ENCODE measurements at places on chromosomes 1 and 21.

- no peak overlapping the region for H3K4me3 ChIP-seq
- no peaks in the 10 kb centered on the region for H3K4me1 ChIP-seq
- no peak overlapping the region for H3K27ac ChIP-seq
- no peak for DNase-seq
Observed at GRCh38 chr1:205824180-205824579, 11.2 kb upstream of the SLC41A1 start.

DNA sequence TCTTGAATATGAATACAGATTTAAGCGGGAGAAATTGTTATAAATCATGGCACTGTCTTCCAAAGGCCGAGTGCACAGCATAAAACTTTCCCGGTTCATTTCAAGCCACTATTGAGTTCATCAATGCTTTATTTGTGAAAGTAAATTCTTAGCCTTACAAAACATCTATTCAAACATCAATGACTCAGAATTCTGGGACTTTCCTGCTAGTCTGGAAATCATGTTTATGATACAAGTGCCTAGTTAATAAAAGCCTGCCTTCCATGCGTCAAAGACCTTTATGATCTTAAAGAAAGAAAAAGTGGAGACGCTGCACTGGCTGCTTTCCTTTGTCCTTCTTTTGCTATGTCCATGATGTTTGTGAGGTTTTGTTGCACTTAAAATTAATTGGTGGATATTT, 137.7 kb downstream of the SETD4 start:
- peaks cover 30% of the 10 kb centered on the region for H3K4me1 ChIP-seq
- H3K27ac ChIP-seq, result no peak overlapping the region
- no peaks in the 10 kb centered on the region for H3K36me3 ChIP-seq
- DNase-seq, result no peak
- H3K4me3 ChIP-seq, result no peak overlapping the region

DNA sequence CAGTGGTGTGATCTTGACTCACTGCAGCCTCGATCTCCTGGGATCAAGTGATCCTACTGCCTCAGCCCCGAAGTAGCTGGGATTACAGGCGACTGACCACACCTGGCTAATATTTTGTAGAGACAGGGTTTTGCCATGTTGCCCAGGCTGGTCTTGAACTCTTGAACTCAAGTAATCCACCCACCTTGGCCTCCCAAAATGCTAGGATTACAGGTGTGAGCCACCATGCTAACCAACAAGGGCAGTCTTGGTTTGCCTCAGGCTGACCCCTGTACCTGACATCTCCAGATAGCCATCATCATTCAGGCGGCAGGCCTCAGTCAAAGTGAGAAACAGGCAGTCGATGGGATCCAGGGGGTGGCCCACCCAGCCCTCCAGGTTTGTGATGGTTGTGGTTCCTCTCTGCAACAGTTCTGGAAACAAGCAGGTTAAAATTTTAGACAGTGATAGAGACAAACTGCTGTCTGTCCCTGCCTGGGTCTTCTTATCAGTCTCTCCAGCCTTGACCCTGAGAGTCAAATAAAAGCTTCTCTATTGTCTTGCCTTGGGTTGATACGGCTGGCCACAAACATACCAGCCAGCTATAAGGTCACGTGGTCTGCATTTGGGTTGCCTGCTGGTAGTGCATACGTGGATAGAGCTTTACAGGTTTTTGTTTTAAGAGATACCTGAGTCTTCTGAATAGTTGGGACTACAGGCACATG, 26.8 kb downstream of the UROD start:
- H3K27me3 ChIP-seq, result no peaks in the 10 kb centered on the region
- no peaks in the 10 kb centered on the region for H3K4me1 ChIP-seq
- no peak overlapping the region for H3K4me3 ChIP-seq
- DNase-seq, result peak; percentile 79

DNA sequence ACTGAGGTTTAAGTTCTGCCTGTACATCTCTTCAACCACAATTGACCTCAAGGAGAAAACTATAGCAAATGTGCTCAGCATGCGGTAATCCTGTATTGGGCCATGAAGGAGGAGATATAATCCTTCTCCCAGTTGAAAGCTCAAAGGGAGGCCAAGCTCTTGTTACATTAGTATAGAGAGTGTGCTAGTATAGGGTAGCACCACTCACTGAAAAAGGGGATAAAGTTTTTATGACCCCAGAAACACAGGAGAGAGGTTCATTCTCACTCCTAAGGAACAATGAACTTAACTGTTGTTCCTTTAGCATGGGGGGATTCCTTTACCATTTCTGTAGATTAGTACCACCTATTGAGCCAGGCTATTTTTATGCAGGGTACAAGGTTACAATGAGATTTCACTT, 267.7 kb downstream of the LRRIQ3 start:
- no peak overlapping the region for H3K4me3 ChIP-seq
- no peaks in the 10 kb centered on the region for H3K4me1 ChIP-seq
- H3K36me3 ChIP-seq, result no peaks in the 10 kb centered on the region

- peaks cover 57% of the 10 kb centered on the region for H3K4me1 ChIP-seq
- H3K27me3 ChIP-seq, result no peaks in the 10 kb centered on the region
- H3K4me3 ChIP-seq, result no peak overlapping the region
- no peak for DNase-seq
- no peaks in the 10 kb centered on the region for H3K36me3 ChIP-seq
- peak overlapping the region; percentile 50 for H3K27ac ChIP-seq
Observed at GRCh38 chr1:226945106-226945857, 5.2 kb downstream of the COQ8A start.

DNA sequence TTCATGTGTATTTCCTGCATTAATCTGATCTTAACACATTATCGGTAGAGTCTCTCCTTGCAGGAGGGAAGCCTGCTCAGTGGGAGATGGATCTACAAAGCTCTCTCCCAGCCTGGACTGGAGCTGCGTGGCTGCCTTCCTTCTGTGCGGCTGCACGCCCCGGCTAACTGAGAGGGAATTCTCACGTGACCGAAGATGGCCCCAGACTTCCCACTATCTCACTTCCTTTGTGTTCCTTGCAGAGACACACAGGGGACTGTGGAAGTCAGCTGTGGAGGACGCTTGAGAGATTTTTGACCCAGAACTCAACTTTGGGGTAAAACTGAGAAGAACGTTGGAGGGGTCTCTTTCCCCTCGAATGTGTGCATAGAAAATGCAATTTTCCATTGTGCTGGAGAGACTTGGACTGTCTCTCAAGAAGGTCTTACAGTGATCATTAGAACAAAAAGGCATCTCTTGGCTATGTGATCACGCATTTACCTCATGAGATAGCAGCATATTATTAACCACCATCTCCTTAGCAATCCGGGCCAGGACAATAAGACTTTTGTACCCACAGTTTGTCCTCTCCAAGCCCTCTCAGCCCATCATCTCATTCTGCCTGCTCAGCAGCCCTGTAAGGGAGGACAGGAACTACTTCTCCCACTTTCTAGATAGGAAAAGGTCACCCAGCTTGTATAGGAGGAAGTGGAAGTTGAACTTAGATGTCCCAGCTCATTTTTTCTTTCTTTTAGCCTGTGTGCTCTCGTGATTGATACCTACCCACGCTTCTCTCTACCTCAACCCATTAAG, 49.3 kb upstream of the TARBP1 start:
- H3K36me3 ChIP-seq, result no peaks in the 10 kb centered on the region
- H3K27me3 ChIP-seq, result no peaks in the 10 kb centered on the region
- H3K27ac ChIP-seq, result no peak overlapping the region
- H3K4me3 ChIP-seq, result no peak overlapping the region

- DNase-seq, result peak; percentile 23
- H3K4me1 ChIP-seq, result no peaks in the 10 kb centered on the region
- no peak overlapping the region for H3K27ac ChIP-seq
- no peak overlapping the region for H3K4me3 ChIP-seq
- no peaks in the 10 kb centered on the region for H3K36me3 ChIP-seq
Observed at GRCh38 chr21:37032877-37033471, 26.5 kb downstream of the RIPPLY3 start.

DNA sequence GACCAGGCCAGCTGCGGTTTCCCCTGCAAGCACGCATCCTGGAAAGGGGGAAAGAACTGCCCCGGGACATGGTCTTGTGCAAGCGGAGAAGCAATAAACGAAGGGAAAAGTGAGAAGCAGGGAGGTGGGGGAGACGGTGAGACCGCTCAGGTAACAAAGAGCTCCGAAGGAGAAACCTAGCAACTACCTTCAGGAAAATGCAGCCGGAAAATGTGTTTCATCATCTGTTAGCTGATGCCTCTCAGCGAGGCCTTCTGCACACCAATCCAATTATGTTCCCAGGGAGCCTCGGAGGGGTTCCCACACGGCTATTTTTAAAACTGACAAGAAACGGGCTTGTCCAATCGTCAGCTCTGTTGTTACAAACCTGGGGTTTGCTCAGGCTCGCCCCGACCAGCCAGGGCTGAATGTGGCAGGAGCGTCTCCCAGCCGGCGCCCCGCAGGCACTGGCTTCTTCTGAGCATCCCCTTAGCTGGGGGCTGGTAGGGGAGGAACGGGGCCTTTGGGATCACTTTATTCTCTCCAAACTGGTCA, 3.4 kb downstream of the RIPK4 start:
- H3K36me3 ChIP-seq, result no peaks in the 10 kb centered on the region
- peaks cover 25% of the 10 kb centered on the region for H3K4me1 ChIP-seq
- H3K27me3 ChIP-seq, result peaks cover 75% of the 10 kb centered on the region
- DNase-seq, result no peak

DNA sequence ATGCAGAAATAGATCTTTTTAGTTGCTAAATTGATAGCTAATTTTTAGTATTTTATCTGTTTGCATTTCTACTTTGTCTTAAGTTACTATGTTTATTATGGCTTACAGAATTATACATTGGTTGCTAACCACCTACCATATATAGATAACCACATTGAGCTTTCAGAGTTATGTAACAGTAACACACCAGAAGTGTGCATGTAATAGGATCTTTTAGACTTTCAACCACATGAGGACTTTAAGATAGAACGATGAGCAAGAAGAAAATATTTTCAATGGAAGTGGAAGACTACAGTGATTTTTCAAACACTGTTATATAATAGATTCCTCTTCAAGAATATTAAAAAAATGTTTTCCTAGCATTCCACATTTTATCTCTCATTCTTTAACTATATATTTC, 28.8 kb downstream of the TOR1AIP1 start:
- DNase-seq, result peak; percentile 23
- no peak overlapping the region for H3K4me3 ChIP-seq
- H3K4me1 ChIP-seq, result no peaks in the 10 kb centered on the region
- peaks cover 18% of the 10 kb centered on the region for H3K36me3 ChIP-seq
- peak overlapping the region; percentile 30 for H3K27ac ChIP-seq

DNA sequence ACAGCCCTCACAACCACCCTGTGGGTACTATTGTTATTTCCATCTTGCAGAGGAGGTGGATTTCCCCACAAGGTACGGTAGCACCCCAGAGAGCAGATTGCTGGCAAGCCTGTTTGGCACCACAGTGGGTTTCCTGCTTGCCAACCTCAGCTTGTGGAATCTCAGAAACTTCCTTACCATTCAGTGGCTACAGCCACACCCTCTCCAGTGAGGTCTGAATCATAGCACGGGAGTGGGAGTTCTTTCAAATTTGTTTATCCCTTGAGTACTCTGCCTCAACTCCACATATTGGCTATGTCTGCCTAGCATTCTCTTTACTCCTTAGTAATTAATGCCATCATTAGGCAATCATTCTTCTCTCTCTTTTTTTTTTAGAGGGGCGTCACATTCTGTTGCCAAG, 162.1 kb downstream of the PTPRU start:
- no peaks in the 10 kb centered on the region for H3K4me1 ChIP-seq
- H3K36me3 ChIP-seq, result no peaks in the 10 kb centered on the region
- no peak overlapping the region for H3K27ac ChIP-seq
- H3K27me3 ChIP-seq, result peaks cover 6% of the 10 kb centered on the region

GRCh38 chr1:6998267-6998666, 213.0 kb downstream of the CAMTA1 start:
- H3K27ac ChIP-seq, result no peak overlapping the region
- no peak overlapping the region for H3K4me3 ChIP-seq
- peaks cover 8% of the 10 kb centered on the region for H3K4me1 ChIP-seq

DNA sequence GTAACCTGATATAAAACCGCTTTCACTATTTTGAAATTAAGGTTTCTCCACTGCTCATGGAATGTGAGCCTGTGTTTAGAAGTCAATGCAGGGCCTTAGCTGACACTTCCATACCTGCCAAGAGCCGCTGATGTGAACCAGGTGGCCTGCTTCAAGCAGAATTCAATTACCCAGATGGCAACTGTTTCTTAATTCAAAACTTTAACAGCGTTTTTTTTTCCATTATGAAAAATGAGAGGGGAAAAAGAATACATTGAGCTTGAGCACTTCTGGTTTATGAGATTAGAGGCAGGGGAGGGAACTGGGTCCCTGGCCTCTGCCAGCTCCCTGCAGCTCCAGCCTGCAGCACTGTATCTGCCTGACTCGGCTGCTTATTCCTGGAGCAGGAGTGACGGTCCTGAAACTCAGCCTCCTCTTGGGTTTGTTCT, 7.7 kb upstream of the ATP1A1 start:
- no peak for DNase-seq
- no peak overlapping the region for H3K27ac ChIP-seq
- H3K4me1 ChIP-seq, result no peaks in the 10 kb centered on the region
- no peaks in the 10 kb centered on the region for H3K36me3 ChIP-seq
- H3K4me3 ChIP-seq, result no peak overlapping the region
- H3K27me3 ChIP-seq, result no peaks in the 10 kb centered on the region

DNA sequence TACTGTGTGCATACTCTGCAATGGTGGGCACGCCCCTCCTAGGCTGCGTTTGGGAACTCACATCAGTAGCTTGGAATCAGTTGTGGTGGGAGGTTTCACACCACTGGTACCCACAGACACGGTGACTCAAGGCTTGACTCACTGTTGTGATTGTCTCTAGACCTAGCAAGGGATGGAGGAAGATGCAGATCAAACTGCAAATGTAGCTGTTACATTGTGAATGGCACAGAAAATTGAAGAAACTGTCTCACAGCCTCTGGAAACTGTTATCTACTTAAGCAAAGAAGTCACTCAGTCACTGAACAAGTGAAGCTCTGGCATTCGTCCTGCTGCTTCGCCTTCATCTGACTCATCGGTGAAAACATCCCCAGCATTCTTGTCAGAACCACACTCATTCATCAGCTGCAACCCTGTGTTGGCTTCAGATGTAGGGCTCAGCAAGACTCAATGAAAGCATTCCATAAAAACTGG, 59.5 kb downstream of the POFUT2 start:
- H3K36me3 ChIP-seq, result no peaks in the 10 kb centered on the region
- H3K27me3 ChIP-seq, result no peaks in the 10 kb centered on the region
- no peak overlapping the region for H3K4me3 ChIP-seq
- H3K27ac ChIP-seq, result no peak overlapping the region
- peak; percentile 35 for DNase-seq

GRCh38 chr1:55413286-55413685, 198.1 kb upstream of the USP24 start:
- no peak for DNase-seq
- no peak overlapping the region for H3K4me3 ChIP-seq
- H3K27ac ChIP-seq, result no peak overlapping the region
- H3K27me3 ChIP-seq, result no peaks in the 10 kb centered on the region
- no peaks in the 10 kb centered on the region for H3K4me1 ChIP-seq
- no peaks in the 10 kb centered on the region for H3K36me3 ChIP-seq

- H3K4me3 ChIP-seq, result no peak overlapping the region
- H3K36me3 ChIP-seq, result no peaks in the 10 kb centered on the region
- DNase-seq, result no peak
- H3K27ac ChIP-seq, result no peak overlapping the region
- no peaks in the 10 kb centered on the region for H3K27me3 ChIP-seq
Observed at GRCh38 chr1:232184561-232185530, 445.1 kb downstream of the SIPA1L2 start.
